A549 (cell line): ENCODE measurements at places on chromosomes 6 and 20. TPM values are rescaled to one million over a fixed set of nuclear protein-coding genes. Genes with fewer than 3 reads are reported as not detected.
A peak's percentile ranks its signal among the peaks of the same experiment; 100 is the strongest.

GRCh38 chr6:107801173-107801886, 22.8 kb downstream of the SCML4 start:
- DNase-seq: no peak

- DNase-seq: no peak
Measured at GRCh38 chr6:143578054-143578453, 66.5 kb upstream of the FUCA2 start.

DNA sequence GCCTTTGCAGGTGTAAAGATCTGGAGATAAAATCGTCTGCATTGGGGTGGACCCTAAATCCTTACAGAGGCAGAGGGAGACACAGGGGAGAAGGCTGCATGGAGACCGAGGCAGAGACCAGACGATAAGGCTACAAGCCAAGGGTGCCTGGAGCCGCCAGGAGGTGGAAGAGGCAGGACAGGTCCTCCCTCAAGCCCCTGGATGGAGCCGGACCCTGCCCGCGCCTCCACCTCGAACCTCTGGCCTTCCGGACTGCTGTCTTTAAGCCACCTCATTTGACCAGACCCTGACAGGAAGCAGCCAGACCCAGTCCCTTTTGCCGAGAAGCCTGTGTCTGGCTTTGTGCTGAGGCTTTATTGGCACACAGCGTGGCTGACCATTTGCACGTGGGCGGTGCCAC, 183.8 kb downstream of the TAF4 start:
- no peak for DNase-seq

DNA sequence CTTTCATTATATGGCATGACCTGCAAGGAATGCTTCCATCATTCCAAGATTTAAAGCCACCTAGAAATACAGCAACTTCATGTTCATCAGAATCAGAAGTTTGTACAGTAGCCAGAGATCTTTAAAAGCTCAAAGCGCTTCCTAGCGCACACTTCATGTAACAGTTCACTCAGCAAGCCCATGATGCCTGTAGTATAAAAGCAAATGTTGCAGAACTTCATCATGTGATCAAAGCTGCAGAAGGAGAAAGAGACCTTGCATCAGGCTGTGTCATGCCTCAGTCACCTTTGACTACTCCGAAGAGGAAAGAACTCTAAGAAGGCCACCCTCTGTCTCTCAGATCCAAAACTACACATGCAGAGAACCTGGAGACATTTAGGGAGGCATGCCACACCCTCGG, 78.5 kb downstream of the AGPAT4 start:
- no peak for DNase-seq

GRCh38 chr6:154938221-154938580, 56.9 kb upstream of the TIAM2 start:
- no peak for DNase-seq

Gene SLC35D3
- not detected in 3 replicates for polyA plus RNA-seq

DNA sequence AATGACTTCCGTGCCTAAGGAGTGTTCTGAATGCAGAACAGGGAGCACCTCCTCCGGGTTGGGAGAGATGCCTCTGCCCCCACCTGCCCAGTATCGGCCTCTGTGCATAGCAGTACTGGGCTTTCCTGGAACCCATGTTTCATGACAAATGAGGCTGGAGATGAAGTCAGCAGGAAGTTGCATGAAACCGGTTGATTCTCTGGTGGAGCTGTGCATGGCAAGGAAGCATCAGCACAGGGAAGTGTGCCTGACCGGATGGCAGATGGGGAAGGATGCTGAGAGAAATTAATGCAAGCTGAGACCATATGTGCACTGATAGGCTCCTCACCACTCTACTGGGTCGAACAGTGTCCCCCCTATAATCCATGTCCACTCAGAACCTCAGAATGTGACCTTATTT, 155.5 kb downstream of the CDH26 start:
- DNase-seq: no peak

Gene BNIP5
- not detected in 3 replicates for polyA plus RNA-seq

DNA sequence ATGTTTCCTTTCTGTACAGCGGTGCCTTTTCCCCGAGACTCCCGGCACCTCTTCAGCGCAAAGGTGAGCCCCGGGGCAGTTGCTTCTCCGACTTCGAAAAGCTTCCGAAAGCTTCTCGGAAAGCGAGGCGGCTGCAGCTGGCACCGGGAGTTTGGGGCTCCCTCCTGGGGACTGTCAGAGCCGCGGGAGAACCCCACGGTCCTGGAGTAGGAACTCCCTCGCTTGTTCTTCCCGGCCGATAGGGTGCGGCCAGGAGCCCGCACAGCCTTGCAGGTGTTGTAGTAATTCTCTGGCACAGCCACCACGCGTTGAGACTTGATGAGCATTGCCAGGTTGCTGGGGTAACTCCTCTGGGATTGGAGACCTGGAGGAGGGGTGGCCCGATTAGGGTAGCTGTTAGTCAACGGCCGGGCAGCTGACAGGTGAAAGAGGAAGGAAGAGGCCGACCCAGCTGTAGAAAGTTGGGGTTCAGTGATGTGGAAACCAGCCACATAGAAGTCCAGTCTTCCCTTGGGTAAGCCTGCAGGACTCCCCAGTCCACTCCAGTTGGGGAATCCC, 721 bp downstream of the KDM1B start:
- peak; percentile 75 for DNase-seq

GRCh38 chr6:2369606-2370005, 124.2 kb upstream of the GMDS start:
- no peak for DNase-seq

DNA sequence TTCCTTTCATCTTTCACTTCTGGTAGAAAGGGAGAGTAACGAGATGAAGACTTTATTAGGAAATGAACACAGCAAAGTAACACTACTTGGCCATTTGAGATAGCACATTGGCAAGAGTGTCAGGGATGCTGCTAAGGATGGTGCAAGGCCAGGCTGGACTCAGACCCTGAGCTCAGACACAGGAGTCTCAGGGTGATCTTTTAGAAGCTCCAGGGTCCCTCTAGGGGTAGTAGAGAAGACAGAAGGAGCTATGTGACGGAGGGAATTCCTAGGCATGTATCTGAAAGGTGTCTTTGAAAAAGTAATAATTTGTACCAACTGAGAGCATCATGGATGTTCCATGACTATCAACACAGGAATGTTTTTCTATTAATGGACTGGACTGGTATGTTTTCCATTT, 436.5 kb downstream of the DHX35 start:
- no peak for DNase-seq

DNA sequence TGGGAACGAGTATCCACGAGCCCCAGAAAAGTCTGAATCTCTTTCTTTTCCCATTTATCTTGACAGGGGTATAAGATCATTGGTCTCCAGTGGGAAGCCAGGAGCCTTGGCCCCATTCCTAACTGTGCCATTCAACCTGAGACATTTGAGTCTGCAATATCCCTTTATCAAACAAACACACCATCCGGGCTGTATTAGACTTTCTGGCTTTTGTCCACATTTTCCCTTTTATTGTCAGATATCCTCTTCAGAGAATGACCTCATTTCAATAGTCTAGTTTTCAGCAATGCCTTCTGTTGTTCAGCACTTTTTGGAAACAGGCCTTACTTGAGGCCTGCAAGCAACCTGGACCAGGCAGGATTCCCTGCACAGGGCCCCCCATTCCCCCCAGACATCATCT, 15.7 kb downstream of the BPIFA1 start:
- DNase-seq: no peak

Gene GCNT2
- 16.7 to 19.4 TPM (median 17.1 TPM) in 3 replicates for polyA plus RNA-seq

- no peak for DNase-seq
Measured at GRCh38 chr20:17825960-17826843, 126.4 kb downstream of the BANF2 start.

- peak; percentile 33 for DNase-seq
Measured at GRCh38 chr20:56843817-56844216, 214.7 kb downstream of the TFAP2C start.

Gene HSPA12B
- 1.1 to 1.6 TPM (median 1.2 TPM) in 3 replicates for polyA plus RNA-seq

- no peak for DNase-seq
Measured at GRCh38 chr6:15431762-15432483, 186.1 kb downstream of the JARID2 start.

DNA sequence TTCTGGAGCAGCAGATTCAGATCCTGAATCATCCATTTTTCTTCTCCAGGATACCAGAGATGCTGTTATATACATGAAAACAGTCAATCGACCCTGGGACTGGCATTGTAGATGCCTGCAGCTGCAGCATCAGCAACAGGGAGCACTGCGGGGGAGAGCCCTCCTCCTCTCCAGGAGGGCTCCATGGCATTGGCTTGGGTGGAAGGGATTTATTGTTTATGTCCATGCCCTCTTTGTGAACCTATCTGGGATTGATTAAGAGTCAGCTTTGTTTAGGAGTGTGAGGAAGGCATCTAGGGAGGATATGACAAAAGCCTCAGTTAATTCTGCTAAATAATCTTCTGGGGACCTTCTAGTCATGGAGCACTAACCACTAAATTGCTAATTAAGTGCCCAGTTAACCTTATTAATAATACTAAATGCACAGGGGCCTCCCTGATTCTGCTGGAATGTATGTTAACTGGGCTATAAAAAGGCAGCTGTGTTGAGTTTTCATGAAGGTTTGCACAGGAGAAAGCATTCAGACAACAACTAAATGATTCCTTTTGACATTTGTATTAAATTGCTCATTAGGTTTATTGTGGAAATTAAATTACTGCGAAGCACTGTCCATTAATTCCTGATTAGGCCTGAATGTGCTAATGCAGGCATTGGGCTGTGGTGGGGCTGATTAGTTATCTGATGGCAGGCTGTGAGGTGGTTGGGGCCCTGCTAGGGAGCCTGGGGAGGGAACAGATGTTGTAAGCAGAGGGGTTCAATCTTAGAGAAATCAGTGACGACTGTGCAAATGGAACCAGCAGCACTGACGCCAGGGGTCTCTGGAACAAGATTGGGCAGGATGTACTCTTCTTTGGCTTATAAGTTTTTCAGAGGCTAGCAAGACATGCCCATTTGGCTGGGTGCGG, 57.6 kb downstream of the IMPG1 start:
- no peak for DNase-seq

DNA sequence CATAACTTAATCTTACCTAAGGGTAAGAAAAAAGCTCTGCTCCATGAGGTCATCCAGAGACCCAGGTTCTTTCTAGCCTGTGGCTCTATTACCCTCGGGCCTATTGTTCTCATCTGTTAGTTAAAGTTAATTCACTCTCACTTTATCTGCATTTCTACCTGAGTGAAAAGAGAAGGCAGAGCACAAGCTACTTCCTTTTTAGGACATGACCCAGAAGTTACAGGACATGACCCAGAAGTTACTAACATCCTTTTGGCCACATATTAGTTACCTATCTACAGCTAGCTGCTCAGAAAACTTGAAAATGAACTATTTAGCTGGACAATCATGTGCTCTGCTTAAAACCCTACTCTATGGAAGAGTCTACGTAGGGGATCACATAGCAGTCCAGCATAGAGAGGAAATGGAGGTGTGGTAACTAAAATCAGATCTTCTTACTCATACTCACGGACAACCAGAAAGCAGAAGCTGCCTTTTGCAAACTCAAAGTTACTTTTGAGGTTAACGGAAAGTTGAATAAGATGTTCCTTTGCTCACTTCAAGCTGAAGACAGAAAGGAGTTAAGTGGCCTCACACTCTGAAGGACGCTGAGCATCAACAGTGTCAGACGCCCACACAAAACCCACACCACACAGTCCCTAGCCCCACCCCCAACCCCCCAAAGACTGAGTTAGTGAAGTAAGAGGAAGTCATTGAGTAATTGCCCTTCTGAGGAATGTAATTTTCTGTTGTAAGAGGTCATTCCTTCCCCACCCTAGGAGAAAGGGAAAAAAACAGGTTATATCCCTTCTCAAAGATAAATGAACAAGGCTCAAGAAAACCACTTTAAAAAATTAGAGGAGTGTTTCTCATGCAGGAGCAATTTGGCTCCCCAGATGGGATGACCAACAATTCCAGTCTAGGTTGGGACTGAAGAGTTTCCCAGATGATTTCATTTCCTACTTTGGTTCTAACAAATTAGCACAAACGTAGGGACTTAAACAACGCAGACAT, 45.9 kb upstream of the TAB2 start:
- no peak for DNase-seq

Gene MROH8
- 1.3 to 1.8 TPM (median 1.4 TPM) in 3 replicates for polyA plus RNA-seq

DNA sequence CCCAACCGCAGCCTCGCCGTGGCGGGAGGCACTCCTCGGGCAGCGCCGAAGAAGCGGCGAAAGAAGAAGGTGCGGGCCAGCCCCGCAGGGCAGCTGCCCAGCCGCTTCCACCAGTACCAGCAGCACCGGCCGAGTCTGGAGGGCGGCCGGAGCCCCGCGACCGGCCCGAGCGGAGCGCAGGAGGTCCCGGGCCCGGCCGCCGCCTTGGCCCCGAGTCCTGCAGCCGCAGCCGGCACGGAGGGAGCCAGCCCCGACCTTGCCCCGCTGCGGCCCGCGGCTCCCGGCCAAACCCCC, 525 bp downstream of the PNRC1 start:
- no peak for DNase-seq

Gene RAB44
- polyA plus RNA-seq: 0.05 to 0.11 TPM (median 0.09 TPM) in 3 replicates

DNA sequence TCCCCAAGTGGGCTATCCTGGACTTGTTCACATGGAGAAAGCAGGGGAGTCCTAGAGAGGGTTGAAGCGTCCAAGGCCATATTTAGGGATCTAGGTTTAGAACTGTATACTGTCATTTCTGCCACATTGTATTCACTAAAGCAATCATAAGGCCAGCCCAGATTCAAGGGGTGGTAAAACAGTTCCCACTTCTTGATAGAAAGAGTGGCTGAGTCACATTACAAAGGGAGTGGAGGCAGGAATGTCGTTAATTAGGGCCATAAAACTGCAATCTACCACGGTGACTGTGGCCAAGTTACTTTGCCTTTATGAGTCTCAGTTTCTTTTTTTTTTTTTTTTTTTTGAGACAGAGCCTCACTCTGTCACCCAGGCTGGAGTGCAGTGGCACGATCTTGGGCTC, 7.4 kb upstream of the UBR2 start:
- DNase-seq: no peak

Gene BMP7
- 0.09 to 0.22 TPM (median 0.18 TPM) in 3 replicates for polyA plus RNA-seq

- DNase-seq: no peak
Measured at GRCh38 chr20:62995898-62996595, 10.7 kb downstream of the BHLHE23 start.

DNA sequence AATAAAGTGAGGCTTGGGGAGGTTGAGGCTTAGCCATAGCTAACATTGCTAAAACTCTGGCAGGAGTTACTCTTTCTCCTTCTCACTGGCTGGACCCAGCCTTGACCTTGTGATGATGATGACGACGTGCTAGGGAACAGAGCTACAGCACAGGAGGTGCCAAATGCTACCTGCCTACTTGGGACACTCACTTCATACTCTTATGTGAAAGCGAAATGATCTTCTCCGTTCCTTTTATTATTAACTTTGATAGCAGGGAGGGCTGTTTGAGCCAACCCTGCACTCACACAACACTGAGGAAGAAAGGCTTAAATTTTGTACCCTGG, 1.2 kb upstream of the ELMO2 start:
- no peak for DNase-seq

GRCh38 chr6:101268541-101268940, 125.0 kb upstream of the GRIK2 start:
- DNase-seq: no peak

Gene DYNLRB1
- polyA plus RNA-seq: 206 to 230 TPM (median 211 TPM) in 3 replicates
